D341Med (cell line): ENCODE measurements at places on chromosomes 11 and 22.

DNA sequence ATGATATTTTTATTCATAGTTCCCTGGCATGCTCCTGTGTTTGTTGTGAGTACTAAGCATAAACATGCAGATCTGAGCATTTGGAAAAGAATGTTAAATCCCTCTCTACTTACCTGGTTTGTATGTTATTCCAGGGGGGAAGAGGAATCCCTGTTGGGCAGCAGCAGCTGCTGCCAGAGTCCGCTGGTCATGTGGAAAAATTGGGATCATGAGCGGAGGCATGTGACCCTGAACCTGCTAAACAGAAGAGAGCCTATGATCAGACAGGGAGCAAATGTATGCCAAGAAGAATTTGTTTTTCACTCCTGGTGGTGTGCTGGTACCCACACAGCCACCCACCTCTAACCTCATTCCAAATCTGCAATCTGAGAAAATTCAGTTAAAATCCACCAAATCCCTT, 244.7 kb downstream of the SOX6 start:
- no peak for DNase-seq

DNA sequence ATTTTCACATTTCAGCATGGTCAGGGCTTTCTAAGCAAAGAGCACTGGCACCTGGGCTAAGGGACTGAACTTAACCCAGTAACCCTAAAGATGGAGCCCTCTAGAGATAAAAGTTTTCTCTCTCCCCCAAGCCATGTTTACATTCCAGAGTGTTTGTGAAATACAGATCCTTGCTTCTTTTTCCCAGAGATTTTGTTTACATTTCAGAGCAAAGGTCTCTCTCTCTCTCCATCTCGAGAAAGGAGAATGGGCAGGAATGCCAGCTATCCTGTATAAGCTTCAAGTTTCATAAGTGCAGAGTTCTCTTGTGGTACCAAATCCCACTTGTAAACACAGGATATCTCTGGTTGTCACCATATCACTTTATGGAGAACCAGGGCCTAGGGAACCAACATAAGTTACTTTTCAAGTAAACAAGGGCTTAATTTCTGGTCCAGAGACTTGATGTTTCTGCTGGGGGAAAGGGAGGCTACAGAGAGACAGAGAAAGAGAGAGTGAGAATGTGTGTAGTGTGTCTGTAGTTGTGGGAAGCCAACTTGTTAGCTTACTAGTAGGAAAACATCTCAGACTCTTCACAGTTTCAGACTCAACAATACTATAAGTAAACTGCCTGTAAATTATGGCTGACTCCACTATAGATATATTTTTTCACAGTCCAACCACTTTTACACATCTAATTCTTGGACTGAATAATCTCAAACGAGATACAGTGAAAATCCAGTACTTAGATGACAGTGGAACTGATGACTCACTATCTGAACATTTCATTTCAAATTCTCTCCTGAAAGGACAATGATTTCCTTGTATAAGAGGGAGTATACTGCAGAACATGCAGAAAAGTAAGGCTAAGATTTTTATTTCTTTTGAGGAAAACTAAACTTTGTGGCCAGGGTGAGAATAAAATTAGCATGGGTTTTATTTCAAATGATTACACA, 76.2 kb downstream of the ARHGAP32 start:
- DNase-seq: no peak

GRCh38 chr11:71246559-71246958, 5.8 kb downstream of the SHANK2 start:
- no peak for DNase-seq

GRCh38 chr11:64832467-64833197, 11.8 kb downstream of the CDC42BPG start:
- no peak for DNase-seq

GRCh38 chr22:40797427-40797826, 21.7 kb downstream of the SLC25A17 start:
- no peak for DNase-seq

GRCh38 chr22:47188261-47189055, 426.0 kb downstream of the TBC1D22A start:
- DNase-seq: no peak

DNA sequence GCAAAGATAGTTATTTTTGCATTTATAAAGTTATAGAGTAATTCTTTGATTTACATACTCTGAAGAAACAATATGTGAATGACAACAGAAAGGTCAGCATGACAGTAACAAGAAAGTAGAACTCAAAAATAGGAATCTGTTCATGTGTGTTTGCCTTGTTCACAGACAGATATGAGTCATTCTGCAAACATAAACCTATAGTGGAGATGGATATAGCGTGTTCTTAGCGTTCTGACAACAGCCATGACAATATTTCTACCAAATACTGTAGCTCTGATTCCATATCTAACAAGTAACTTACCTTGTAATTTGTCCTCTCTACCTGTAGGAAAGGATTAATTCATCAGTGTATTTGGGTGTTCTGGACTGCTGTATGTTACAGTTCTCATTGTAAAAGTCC, 208.5 kb upstream of the MTMR2 start:
- no peak for DNase-seq

DNA sequence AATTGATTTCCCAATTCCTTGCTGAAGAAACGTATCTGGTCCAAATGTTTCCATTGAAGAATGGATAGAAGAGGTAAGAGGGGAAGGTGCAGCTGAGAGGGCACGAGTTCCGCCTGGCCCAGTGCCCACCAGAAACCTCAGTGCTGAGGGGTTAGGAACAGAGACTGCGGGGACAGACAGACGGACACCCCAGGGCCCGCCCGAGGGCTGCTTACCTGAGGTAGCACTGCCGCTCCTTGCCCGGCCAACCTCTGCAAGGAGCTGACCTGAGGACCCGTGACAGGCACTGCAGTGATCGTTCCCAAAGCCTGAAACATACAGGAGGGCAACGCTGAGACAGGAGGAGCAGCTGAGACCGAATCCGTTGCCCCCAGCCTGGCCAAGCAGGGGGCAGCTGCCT, 89.6 kb downstream of the PHF21B start:
- no peak for DNase-seq

DNA sequence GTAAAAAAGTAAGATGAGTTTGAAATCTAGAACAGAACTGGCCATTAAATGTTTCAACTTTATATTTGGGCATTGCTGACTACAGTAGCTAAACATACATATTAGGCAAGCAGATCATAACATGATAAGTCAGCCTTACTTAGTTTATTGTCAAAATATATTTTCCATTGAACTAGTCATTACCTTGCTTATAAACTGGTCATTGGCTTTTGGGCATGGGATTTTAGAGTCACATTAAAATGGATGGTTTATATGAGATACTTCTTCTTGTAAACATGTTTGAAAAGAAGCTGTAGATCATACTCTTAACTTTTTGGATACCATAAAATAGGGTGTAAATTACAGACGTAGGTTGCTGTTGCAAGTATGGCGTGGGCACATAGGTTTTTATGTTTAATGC, 2.7 kb downstream of the HIPK3 start:
- no peak for DNase-seq

DNA sequence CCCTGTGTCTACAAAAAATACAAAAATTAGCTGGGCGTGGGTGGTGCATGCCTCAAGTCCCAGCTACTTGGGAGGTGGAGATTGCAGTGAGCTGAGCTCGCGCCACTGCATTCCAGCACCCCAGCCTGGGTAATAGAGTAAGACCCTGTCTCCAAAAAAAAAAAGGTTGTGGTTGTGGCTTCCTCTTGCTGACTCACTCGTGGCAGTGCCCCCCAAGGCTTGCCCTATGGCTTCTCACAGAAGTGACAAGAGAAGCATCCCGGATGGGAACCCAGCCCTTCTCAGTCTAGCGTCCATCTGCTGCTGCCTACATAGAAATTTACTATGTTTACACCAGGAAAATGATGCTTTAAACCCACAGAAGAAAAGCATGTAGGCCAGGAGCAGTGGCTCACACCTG, 68.5 kb upstream of the PITPNB start:
- no peak for DNase-seq

DNA sequence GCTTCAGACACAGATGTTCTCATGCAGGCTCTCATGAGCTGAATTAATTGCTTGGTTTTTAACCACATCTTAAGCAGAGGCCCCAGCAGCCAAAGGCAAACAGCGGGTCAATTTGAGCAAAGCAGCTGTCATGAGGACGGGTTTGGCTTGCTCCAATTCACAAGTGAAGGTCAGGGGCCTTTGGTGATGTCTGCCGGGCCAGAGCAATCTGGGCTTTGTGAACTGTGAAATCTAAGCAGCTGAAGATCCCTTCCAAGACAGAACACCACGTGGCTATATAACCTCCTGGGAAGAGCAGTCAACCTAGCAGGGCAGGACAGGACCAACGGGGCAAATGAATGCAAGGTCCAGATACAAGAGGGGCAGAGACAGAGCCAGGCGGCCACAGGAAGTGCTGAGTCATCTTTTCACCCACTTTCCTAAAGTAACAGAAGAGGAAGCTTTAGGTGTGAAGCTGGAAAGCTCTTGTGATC, 187.3 kb upstream of the B3GAT1 start:
- DNase-seq: no peak
